IMR-90 (cell line): ENCODE measurements at places on chromosomes 16 and 17. TPM values are rescaled to one million over a fixed set of nuclear protein-coding genes. Genes with fewer than 3 reads are reported as not detected.

- DNase-seq = no peak
These were observed 48.4 kb upstream of the CRYM start for GRCh38 chr16:21326459-21326858.

DNA sequence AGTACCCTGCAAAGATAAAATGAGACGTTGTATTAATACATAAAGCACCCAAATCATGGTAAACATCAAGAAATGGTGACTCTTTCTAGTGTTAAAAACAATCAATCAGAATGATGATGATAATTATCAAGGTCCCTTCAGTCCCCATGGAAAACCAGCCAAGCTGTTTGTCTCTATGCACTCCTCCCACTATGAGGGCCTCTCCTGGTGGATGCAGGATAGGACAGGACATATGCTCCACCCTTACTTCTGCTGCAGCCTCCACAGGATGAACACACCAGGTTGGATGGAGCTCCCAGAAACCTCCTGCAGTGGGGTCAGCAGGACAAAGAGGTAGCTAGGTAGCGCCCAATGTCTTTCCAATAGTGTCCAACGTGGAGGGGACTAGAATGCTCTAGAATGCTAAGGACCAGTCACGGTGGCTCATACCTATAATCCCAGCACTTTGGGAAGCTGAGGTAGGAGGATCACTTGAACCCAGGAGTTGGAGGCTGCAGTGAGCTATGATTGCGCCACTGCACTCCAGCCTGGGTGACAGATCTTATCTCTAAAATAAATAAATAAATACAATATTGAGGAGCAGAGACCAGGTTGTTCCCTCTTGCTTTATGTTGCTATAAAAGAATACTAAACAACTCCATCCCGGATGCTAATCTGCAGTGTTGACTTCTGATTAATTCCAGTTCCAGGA, 9.9 kb upstream of the KDM8 start:
- DNase-seq = no peak

The TPSB2 gene
- not detected in 2 replicates for total RNA-seq

DNA sequence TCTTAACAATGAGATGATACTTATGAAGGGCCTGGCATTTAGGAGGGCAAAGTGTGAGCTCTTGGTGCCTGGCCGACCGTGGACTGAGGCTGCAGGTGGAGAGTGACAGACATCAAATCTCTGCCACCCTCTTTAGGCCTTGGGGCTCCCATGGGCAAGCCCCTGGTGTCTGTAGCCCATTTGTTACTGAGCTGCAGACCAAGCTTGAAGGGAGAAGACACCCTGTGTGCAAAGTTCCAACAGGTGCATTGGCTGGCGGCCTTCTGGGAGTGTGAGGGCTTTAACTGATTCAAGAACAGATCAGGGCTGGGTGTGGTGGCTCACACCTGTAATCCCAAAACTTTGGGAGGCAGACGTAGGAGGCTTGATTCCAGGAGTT, 789 bp upstream of the CTRL start:
- DNase-seq = no peak

DNA sequence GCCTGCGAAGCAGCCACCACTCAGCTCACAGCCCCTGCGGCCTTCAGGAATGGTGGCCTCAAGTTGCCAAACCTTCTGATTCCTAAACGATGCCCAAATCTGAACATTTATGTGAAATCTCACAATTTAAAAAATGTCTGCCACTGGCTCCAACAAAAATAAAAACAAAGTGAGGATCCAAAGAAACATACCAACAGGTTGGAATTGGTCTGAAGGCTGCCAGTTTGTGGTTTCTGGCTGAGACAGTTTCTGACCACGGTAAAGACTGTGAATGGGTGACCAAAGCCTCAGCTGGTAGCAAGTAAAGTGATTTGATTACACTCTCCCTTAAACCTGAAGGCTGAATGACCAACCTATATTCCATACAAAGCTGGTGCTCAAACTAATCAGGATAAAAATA, 24.9 kb downstream of the LITAFD start:
- no peak for DNase-seq
